Mesenchymal stem cell (in vitro differentiated cells and primary cell): ENCODE measurements at places on chromosomes 11 and 22.

DNA sequence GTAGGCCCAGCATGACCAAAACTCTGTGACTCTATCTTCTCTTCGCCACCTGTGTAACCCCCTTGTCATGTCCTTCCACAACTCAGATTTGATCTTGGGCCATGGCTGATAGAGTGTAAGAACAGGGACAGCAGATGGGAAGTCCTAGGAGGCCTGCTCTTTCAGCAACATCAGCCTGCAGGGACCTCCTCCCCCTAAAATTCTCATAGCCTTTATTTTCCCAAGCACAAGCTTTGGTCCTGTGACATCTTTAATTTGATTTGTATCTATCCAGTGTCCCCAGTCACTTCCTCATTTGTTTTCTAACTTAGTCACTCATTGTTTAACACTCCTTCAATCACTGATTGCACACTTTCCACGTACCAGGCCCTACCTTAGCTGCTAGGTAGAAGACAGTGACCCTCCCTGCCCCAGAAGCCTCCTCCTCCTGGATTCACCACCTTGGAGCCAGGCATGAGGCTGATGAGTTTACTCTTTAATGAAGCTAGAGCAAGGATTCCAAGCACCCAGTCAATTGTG is 5.3 kb downstream of the UBQLN3 start:
- peaks cover 2% of the 10 kb centered on the region for H3K27me3 ChIP-seq
- H3K36me3 ChIP-seq = no peaks in the 10 kb centered on the region
- H3K27ac ChIP-seq = no peak overlapping the region
- DNase-seq = no peak
- no peak overlapping the region for H3K4me3 ChIP-seq

- peaks cover 82% of the 10 kb centered on the region for H3K27me3 ChIP-seq
- H3K4me3 ChIP-seq = no peak overlapping the region
Observed at GRCh38 chr11:17458268-17458667, 18.4 kb downstream of the ABCC8 start.

GRCh38 chr11:62406034-62406433 is 12.8 kb upstream of the SCGB1A1 start:
- H3K27me3 ChIP-seq = no peaks in the 10 kb centered on the region
- peaks cover 3% of the 10 kb centered on the region for H3K4me1 ChIP-seq
- no peaks in the 10 kb centered on the region for H3K36me3 ChIP-seq
- no peak for DNase-seq

GRCh38 chr11:91194546-91194945 is 971.7 kb upstream of the CHORDC1 start:
- H3K27me3 ChIP-seq = no peaks in the 10 kb centered on the region
- H3K4me3 ChIP-seq = no peak overlapping the region
- H3K4me1 ChIP-seq = no peaks in the 10 kb centered on the region

DNA sequence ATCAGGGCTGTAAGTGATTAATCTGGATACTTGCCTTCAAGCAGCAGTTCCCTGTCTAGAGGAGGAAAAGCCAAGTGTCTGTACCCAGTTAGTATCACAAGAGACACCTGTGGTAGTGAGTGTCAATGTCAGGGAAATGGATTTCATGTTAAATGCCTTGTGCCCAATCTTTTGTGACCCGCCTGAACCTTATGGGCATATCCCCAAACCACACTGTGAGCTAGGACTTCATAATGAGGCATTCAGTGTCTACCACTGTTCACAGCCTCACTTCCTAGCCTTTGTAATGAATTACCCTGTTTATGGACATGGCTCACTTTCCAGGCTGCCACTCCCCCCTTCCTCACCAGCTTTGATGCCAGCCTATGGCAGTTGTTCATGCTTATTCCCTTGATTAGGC is 125.1 kb downstream of the TRIM44 start:
- no peaks in the 10 kb centered on the region for H3K27me3 ChIP-seq
- peaks cover 17% of the 10 kb centered on the region for H3K4me1 ChIP-seq
- H3K27ac ChIP-seq = peak overlapping the region; percentile 83

DNA sequence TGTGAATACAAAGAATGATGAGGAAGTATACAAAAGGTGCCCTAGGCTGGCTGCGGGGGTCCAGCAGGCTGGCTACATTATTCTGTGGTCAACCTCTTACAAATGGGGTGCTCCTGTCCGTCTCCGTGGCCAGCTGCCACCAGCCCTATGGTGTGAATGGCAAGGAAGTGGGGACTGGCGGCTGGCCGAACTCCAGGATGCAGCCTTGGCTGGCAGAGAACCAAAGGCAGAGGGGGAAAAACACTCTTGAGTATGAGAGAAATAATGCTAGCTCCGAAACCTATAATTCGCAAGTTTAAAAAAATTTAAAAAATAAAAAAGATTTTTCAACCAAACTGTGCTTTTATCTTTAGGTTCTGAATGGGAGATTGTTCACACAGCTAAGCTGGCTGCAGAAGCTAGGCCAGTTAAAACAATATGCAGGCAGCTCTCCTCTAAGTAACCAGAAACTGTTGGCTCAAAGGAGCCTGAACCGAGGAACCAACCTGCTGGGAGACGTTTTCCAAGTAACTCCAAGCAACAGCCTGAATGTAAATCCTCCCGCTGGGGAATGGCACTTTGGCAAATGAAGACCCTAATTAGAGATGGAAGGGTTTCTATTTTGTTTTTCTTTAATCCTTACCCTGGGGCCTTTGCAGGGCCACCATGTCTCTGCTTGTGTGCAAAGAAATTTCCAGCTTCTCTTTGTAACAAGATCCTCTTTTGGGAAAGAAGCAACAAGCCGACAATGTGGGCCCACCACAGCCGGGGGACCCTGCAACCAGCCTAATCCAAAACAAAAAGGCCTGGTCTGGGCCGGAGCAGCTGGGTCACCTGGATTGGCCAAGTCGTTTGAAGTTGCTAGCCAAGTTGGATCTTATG is 50.2 kb downstream of the C22orf31 start:
- H3K4me3 ChIP-seq = no peak overlapping the region
- H3K27ac ChIP-seq = no peak overlapping the region
- peaks cover 6% of the 10 kb centered on the region for H3K4me1 ChIP-seq
- no peaks in the 10 kb centered on the region for H3K27me3 ChIP-seq
- no peaks in the 10 kb centered on the region for H3K36me3 ChIP-seq
- no peak for DNase-seq
